Hippocampal formation (tissue), 2 donors: ENCODE measurements at places on chromosomes 13 and 19.

DNA sequence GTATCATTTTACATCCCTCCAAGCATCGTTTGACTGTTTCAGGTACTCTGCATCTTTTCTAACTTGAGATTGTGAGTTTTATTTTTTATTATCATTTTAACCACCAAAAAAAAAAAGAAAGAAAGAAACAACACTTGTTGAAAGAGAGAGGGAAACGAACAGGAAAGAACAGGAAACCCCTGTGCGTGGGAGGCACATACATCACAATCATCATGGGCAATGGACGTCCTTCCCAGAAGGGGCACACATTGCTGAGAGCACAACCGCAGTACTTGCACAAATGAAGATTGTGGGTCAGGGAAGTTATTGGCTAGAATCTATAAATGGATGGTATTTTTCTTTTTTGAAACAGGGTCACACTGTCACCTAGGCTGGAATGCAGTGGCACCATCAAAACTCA lies 1.7 kb downstream of the CLC start:
- DNase-seq, result no peak

DNA sequence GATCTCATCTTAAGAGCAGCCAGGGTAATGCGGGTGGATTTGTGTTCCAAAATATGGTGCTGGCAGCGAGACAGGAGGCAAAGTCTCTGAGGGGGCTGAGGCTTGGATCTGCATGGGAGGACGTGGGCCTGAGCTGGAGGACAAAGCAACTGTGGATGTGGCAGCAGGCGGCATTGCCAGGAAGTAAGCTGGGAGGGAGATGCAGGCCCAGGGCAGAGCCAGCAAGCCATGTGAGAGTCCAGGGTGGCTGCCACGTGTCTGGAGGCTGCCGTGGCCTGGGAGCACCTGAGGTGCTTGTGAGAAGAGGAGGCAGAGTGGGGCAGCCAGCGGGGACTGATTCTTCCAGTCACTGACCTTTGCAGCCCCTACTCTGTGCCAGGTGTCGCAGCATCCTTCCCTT lies 52.0 kb downstream of the DPF1 start:
- peak; percentile 11 for DNase-seq

DNA sequence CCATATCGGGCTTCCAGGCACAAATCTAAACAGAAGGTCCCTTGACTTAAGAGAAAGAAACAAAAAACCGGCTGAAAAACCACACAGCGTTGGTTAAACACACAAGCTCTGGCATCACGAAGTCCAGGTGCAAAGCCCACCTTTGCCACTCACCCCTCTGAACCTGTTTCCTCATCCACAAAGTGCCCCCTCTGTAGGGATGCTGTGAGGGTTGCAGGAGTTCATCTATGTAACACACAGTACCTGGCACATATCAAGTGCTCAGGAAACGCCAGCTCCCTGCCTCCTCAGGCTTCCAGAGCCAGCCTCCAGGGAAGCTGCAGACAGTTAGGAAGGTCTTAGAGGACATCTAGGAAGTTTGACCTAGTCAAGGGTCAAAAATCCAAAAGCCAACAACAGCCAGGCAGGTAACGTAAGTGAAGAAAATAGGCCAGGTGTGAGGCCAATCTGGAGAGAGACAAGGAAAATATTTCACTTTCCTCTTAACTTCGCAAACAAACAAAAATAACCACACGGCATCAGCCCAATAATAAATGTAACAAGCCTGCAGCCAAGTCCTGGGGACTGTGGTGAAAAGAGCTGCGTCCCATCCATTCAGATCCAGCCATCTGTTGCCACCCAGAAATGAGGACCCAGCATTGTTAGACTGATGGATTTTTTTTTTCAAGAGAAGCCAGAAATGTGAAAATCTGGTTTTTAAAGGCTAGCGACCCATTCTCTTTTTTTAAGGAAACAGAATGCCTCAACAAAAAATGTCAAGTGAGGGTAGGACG lies 10.0 kb downstream of the KDELR1 start:
- no peak for DNase-seq

GRCh38 chr13:72754111-72754510 lies 26.4 kb downstream of the BORA start:
- no peak for DNase-seq

GRCh38 chr13:106445996-106446395 lies 89.5 kb downstream of the EFNB2 start:
- DNase-seq, result no peak

- no peak for DNase-seq
Measured at GRCh38 chr13:105665284-105665683, 870.2 kb downstream of the EFNB2 start.

DNA sequence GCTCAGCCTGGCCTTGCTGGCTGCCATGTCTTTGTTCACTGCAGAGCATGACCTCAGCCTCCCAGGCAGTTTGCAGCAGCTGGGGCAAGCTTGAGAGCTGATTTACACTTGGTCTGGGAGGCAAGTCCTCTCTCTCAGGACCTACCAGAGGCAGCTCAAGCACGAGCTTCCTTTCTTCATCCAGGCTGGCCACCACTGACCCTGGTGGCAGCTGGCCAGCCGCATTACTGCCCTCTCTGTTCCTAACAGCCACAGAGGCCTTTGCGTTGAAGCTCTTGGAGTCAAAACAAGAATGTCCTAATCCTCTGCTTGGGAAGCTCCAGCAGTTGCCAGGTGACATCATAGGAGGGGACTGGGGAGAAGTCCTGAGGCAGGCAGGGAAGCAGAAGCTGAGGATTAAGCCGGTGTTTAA lies 85.7 kb downstream of the NUFIP1 start:
- DNase-seq, result peak; percentile 40

- DNase-seq, result no peak
Measured at GRCh38 chr13:95325485-95325884, 24.2 kb upstream of the ABCC4 start.

DNA sequence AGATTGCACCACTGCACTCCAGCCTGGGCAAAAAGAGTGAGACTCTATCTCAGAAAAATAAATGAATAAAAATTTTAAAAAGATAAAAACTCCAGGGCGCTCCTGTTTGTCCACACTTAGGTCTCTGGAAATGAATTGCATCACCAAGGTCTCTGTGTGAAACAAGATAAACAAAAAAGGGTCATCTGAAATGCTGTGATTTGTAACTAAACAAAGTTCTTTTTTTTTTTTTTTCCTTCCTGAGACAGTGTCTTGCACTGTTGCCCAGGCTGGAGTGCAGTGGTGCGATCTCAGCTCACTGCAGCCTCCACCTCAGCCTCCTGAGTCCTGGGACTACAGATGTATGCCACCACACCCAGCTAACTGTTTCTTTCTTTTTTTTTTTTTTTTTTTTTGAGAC lies 11.5 kb downstream of the FZR1 start:
- DNase-seq, result no peak

- DNase-seq, result no peak
Measured at GRCh38 chr19:40762754-40763470, 11.9 kb downstream of the SNRPA start.

- DNase-seq, result no peak
Measured at GRCh38 chr13:99003851-99004471, 26.1 kb upstream of the DOCK9 start.

DNA sequence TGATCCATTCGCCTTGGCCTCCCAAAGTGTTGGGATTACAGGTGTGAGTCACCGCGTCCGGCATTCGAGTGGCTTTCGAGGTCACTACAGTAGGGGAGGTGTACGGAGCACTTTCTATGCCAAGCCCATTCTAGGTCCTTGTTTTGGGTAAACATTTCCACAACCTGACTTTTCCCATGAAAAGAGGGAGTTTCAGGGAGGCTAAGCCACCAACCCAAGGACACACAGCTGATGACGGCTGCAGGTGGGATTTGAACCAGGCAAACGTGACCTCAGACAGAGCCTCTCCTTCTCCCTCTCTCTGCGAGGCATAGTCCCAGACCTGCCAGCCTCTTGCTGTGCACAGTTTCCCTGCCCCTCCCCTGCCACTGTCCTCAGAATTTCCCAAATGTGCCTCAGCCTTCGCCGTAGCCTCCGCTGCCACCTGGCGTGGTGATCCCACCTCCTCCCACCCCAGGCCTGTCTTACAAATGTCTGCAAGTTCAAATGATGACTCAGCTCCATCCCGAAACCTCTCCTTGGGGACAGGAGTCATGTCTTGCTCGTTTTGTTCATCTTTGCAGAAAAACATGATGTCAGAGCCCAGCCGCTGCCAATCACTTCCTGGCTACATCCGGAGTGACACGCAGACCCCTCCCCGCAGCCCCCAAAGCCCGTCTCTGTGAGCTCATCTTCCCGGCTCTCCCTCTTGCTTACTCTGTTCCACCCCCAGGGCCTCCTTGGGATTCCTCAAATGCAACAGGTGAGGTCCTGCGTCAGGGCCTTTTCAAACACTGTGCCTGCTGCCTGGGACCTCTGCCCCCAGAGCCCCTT lies 6.6 kb upstream of the GADD45B start:
- DNase-seq, result no peak
